NCI-H187 treated with DMSO at 0.1 percent for 48 hours (cell line): ENCODE measurements at places on chromosomes 5 and 9.

DNA sequence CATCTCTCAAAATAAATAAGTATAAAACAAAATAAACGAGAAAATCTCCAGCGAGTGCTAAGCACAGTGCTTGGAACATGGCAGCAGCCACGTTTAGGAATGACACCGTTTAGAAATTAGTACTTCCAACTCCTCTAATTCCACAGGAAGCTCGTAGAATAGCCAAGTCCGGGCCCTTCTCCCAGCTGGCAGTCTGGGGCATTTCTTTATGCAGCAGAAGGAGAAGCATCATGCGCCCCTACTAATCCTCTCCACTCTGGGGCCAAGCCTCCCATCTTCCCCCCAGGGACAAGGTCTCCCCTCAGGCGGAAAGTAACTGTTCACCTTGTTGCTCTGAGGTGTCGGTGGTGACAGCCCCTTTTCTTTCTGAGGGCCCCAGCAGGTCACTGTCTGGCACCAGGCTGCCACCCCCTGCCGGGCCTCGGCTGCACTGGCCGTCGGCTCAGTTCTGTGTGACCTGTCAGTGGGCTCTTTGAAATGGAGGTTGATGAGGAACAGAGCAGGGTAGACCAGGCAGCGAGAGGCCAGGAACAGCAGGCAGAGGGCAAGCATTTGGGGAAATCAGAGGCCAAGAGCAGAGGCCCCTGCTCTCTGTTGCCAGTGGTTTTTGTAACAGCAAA is 113.5 kb upstream of the WWC1 start:
- no peak for DNase-seq

DNA sequence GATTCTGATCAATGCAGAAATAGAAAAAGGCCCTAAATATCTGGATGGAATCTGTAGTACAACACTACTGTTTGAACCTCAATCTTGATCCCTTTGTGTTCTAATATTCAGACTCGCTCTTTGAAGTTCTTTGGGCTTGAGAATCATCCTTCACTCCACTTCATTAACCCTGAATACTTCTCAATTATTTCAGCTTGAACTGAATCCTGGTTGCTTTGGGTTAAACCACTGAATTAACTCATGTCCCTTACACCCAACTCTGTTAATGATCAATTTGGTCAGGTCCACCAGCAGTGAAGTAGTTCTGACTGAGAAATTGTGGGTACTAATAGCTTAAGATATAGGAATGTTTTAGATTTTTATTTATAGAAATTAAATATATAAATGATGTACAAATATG is 1707.2 kb upstream of the ACO1 start:
- no peak for DNase-seq

DNA sequence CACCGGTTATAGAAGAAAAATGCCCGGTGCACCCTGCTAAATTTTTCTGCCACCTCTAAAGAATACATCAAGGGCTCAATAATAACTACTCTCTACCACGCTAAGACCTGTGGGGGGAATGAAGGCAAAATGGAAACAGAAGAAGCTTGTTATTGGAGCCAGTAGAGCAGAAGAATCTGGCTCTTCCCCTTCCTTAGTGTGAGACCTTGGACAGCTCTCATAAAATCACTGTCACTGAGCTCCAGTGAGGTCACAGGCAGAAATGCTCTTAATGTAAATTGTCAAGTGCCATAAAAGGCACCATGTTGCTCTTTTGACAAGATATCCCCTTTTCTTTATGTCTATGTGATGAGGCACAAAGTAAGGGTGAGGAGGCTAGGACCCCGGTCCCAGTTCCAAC is 74.4 kb downstream of the ASTN2 start:
- no peak for DNase-seq

DNA sequence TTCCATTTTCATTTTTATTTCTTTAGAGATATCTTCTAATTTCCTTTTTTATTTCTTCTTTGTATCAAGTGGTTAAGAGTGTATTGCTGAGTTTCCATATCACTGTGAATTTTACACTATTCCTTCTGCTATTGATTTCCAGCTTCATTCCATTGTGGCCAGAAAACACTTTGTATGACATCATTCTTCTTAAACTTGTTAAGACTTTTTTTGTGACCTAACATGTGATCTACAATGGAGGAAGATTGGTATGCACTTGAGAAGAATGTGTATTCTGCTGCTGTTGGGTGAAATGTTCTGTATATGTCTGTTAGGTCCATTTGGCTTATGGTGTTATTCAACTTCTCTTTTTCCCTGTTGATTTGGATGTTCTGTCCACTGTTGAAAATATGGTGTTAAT is 274.2 kb upstream of the PUM3 start:
- no peak for DNase-seq

- DNase-seq, result no peak
Observed at GRCh38 chr5:178762960-178763359, 32.5 kb upstream of the ZNF354A start.

DNA sequence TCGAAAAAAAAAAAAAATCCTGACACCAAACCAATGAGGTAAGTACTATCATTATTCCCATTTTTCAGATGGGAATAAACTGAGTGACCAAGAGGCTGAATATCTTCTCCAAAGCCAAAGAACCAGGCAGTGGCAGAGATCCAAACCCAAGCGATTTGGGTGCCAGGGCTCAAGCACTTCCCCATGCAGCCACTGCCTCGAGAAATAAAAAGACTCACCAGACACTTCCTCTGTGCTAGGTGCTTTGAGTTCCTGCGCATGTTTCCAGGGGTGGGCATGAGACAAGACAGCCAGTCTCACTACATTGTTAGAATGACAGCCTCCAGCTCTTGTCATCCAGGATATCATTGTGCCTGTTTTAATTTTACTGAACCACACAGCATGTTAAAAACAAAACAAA is 2.3 kb upstream of the RPL26L1 start:
- DNase-seq, result no peak

DNA sequence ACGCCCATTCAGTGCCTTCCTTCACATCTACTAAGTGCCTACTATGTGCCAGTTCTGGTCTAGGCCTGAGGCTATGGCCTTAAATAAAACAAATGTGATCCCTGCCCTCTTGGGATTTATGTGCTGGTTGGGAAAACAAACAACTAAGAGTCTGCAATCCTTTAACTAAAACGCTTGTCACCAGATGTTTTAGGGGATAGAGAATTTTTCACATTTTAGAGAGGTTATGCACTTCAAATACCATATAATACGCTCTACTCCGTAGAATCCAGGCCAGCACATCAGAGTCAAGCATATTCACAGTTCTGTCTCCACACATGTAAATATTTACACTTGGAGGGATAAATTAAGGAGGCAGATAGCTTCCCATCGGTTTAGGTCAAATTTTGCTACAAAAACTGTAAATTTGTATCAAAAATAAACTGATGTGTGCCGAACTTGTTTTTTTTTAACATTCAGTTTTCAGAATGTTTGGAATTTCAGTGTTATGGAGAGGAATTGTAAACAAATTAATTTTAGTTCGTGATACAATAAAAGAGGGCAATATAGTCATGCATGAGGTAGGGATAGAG is 22.0 kb upstream of the ADRA1B start:
- DNase-seq, result no peak

GRCh38 chr5:95162231-95162992 is 122.5 kb downstream of the MCTP1 start:
- DNase-seq, result no peak

DNA sequence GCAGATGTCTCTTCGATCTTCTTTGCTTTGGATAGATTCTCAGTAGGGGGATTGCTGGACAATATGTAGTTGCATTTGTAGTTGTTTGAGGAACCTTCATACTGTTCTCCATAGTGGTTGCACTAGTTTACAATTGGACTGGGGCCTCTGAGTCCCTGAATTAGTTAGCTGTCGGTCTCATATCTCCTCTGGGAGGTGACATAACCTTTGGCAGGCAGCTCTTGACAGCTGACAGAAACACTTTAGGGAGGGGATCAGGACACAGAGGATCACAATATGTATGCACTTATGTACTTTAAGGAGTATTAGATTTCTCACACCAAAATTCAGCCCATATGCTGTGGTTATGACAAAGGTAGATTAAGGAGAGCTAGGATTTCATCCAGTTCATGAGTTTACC is 1279.9 kb upstream of the DMAC1 start:
- no peak for DNase-seq

DNA sequence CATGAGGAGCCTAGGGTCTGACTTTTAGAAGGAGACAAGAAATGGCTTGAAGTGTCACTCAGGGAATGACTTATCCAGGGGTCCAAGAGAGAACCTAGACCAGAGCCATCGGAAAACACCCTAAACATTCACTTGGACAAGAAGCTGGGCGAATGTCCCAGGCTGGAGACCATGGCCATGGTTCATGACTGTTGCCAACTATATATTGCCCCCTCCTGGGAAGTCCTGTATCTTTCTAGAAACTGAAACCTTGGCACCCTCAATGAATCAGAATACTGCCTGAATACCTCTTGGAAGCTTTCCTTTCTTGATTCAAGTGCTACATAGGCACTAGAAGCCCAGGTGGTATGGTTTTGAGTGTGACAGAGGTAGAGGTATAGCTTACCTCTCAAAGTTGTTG is 29.9 kb downstream of the TRMO start:
- DNase-seq, result no peak

DNA sequence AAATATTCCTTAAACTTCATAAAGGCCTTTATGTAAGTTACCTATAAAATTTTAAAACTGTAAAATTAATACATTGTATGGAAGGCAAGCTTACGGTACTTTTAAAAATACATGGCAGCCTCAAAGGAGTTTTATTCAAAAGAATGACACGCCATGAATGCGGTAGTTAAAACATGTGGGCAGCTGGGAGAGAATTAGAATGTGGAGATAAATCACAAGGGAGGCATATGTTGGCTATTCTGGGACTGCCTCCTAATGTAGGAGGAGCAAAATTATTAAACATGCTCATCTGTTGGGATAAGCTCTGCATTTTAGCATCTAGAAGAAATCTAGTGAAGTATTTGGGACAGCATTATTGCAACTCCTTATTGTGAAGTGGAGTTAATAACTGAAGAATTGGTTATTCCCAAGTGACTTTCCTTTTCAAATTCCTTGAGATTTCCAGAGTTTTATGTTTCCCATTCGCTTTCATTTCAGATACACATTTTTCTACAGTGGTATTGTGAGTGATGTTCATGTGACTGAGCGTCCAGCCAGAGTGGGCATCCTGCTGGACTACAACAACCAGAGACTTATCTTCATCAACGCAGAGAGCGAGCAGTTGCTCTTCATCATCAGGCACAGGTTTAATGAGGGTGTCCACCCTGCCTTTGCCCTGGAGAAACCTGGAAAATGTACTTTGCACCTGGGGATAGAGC is 109.4 kb downstream of the CMYA5 start:
- no peak for DNase-seq

- DNase-seq, result no peak
Observed at GRCh38 chr9:101711330-101711941, 27.0 kb downstream of the GRIN3A start.

DNA sequence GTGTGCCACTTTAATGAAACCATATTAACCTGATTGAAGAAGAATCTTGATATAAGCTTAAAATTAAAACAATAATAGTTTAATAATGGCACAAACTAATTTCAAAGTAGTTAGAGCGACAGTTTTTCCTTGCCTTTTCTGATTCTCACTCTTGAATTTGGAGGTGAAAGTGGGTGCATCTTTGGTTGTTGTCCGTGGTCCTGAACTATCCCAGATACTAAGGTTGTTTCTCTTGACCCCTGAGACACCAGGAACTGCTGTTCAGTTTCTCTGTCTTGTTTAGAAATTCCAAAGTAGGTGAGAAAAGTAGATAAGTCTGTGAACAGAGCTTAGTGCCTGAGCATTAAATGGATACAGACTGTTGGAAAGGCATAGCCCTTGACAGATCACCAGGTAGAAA is 274.7 kb downstream of the FBXL7 start:
- no peak for DNase-seq

DNA sequence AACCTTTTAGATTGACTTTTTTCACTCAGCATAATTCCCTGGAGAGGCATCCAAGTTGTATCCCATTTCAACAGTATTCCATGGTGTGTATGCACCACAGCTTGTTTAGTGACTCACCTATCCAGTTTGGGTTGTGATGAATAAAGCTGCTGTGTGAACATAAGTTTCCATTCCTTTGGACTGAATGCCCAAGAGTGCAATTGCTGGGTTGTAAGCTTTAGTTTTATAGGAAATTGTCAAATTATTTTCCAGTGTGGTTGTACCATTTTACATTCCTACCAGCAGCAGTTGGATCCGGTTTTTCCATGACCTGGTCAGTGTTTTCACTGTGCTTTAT is 60.9 kb upstream of the TMED7 start:
- DNase-seq, result no peak

- DNase-seq, result no peak
Observed at GRCh38 chr9:112445196-112445595, 41.4 kb upstream of the KIAA1958 start.

DNA sequence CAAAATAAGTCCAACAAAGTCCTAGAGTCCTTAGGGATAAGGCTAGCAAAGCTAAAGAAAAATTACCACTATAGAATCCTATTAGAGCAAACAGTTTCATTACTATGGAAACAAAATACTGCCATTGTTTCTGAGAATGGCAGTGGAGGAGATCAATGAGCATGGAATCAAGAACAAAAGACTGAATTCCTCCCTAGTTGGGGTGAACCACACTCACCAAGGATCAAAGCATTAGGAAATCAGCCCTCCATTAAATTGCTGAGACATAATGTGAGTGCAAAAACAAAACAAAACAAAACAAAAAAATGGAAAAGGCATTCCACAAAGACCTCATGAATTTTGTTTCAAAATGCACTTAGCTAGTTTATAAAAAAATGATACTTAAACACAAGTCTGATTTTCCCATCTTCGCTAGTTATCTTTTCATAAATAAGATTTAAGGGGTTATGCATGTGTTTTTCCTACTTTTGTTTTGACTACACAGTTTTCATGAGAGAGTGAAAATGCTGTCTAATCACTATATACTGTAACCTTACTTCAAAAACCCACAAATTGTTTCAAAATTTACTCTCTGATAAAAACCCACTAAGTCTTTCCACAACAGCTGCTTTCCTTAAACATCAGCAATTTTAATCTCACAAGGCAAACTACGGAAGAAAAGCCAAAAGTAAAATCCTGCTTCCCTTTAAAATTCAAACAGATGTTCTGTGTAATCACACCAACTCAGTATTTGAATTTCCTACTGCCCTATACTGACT is 9.7 kb downstream of the SERINC5 start:
- DNase-seq, result no peak

- DNase-seq, result no peak
Observed at GRCh38 chr5:35146406-35146805, 83.9 kb downstream of the PRLR start.

GRCh38 chr5:161078793-161079192 is 226.8 kb upstream of the ATP10B start:
- no peak for DNase-seq

DNA sequence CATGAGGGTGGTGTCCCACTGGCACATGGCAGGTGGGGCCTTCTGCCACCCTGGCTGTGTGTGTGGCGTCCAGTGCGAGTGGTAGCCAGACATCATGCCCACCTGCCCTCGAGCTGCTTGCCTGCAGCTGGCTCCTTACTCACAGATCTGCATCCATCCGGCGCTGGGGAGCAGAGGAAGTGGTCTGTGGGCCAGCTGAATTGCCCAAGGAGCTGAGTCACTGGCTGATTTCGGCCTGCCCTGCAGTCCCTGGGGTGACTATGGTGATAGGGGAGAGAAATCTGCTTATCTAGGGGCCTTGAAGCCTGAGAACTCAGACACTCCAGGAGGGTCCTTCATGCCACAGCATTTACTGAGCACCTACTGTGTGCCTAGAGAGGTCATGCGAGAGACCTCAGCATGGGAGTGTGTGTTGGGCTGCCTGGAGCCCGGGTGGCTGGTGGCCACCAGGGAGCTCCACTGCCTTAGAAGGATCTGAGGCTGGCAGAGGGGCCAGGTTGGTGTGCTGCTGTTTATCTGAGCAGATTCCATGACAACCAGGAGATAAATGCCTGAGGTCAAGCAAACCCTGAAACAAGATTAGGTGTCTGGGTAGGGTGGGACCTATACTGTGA is 57.1 kb downstream of the SLC22A5 start:
- no peak for DNase-seq
